ENCODE measurements at places on chromosomes 7 and 10.

DNA sequence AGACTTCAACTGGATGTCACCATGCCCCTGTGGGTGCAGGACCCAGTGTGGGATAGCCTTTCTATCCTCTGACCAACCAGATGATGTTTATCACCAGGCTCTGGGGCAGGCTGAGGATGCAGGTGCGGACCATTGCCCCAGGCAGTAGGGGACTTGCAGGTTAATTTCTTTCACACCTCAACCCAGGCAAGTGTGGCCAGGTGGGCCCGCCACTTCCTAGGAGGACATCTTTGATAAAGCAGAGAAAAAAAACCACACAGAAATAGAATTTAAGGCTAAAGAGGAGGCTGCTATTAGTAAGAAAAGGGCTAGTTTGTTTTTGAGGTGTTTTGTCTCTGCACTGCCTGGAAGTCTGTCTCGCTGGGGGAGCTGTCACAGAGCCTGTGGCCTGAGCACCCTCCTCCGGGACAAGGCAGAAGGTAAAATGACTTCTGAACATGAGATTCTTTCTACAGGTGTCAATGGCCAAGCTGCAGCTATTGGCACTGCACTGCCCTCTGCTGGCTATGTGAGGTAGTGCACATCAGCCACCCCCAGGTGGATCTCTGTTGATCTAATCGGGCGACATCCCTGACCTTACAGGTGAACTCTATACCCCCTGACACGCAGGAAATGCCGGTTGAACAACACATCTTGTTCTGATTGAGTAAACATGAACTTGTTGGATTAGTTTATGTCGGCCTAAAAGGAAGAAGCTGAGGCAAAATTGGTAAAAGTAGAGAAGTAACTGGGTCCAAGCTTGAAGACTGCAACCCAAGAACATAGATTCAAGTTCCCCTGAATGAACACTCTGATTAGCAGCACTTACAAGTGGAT, 21.0 kb downstream of the UPP1 start:
- DNase-seq: no peak

DNA sequence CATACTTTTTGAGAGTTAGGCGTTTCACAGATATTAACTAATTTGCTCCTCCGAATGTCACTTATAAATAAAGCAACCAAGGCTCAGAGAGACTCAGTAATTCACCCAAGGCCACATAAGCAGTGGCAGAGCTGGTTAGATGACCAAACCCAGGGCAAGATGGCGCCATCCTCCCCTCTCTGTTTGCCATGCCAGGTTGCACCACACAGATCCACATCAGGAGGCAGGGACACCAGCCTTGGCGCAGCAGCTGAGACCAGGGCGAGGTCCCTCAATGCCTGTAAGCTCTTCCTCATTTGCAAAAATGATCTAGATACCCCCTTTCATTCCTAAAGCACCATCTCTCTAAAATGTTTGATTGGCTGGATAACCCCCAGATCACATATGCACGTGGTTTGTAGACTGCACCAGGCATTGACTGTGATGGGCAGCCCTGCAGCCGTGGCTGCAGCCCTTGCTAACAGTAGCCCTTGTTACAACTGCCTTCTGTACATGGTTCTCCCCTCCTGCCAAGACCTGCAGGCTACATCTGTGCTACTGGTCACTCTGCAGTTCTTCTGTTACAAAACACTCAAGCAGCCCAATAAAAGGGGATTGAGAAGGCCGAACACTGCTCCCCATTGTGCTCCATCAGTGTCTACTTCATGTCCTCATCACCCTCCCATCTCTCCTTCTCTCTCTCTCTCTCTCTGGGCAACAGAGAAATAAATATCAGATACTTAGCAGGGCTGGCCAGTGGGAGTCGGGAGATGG, 298.6 kb downstream of the PRPF18 start:
- DNase-seq: no peak

- DNase-seq: no peak
These were observed 622.0 kb downstream of the TYW1 start for GRCh38 chr7:67618556-67619162.

GRCh38 chr7:83611776-83612175, 37.2 kb downstream of the SEMA3E start:
- no peak for DNase-seq

GRCh38 chr10:60735244-60735643, 43.0 kb upstream of the CDK1 start:
- no peak for DNase-seq

Data from NCI-H446 (cell line).